Stimulated activated CD4-positive, alpha-beta T cell treated with anti-CD3 and anti-CD28 coated beads, Interleukin-1b, Interleukin-23, amount 100 ng/mL, for 1 hour (primary cell): ENCODE measurements at places on chromosomes 7 and 10.

- DNase-seq, result no peak
Observed at GRCh38 chr10:51748959-51749358, 49.6 kb upstream of the CSTF2T start.

DNA sequence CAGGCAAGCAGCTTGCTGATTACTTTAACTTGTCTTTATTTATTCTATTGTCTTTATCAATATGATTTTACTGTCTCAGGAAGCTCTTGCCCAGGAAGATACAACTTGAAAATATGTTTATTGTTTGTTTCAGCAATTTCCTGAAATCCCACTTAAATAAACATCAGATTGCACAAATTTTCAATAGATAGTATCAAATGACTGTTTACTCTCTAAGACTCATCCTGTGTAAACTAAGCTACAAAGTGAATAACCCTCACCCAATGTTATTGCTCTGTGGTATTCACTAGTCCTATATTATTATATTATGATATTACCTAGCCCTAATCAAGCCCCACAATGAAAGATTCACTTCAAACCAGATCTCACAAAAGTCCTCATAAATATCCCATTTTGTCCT is 130.4 kb upstream of the HPS1 start:
- DNase-seq, result no peak

DNA sequence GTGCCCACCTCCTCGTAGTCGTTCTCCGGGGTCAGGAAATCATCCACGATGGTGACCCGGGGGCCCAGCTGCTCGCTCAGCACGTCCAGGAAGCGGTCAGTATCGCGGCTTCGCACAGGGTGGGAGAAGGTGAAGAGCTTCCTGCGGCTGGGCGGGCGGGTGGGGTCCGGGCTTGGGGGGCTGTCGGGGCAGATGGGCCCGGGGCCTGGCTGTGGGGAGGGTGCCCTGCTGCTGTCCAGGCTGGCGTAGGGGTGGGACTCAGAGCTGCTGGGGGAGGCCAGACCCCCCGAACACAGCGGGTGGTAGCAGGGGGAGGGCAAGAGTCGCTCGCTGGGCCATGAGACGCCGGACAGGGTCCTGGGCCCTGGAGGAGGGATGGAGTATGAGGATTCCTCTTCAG is 42.3 kb downstream of the GRID2IP start:
- no peak for DNase-seq

DNA sequence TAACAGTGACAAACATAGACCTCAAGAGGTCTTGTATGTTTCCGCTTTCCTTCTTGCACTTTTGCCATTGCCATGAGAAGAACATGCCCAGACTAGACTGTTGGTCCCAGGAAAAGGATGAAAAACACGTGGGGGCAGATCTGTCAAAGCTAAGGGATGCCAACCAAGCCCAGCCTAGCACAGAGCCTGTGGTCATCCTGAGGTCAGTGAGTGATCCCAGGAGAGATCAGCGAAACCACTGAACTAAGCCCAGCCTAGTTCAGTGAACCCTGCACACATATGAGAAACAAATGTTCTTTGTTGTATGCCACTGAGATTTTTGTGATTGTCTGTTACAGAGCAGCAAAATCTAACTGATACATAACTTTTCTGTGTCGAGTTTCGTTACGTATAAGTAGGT is 718.8 kb downstream of the MAGI2 start:
- no peak for DNase-seq

DNA sequence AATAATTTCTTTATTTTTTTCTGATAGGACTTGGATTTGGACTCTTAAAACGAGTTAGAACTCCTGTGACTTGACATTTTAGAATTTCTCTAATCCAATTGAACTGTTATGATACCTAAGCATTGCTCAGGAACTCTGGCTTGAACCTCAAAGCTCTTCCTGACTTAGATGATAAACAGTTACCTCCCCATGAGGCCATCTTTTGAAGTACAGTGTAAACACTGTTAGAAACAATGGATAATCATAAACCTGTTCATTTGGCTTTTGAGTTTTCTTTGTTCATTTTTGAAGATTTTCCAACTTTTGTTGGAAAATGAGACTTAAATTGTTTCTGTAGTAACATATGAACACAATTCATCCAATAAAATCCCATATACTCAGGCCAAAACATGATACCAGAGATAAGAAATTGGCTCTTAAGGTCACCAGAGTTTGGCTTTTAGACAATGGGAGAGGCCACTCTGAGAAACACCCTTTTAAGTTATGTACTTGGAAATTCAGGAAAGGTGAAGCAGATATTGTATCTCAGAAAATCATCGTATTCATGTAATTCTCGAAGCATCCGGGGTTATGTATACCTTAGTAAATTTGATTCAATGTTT is 59.6 kb downstream of the RUNDC3B start:
- DNase-seq, result no peak

DNA sequence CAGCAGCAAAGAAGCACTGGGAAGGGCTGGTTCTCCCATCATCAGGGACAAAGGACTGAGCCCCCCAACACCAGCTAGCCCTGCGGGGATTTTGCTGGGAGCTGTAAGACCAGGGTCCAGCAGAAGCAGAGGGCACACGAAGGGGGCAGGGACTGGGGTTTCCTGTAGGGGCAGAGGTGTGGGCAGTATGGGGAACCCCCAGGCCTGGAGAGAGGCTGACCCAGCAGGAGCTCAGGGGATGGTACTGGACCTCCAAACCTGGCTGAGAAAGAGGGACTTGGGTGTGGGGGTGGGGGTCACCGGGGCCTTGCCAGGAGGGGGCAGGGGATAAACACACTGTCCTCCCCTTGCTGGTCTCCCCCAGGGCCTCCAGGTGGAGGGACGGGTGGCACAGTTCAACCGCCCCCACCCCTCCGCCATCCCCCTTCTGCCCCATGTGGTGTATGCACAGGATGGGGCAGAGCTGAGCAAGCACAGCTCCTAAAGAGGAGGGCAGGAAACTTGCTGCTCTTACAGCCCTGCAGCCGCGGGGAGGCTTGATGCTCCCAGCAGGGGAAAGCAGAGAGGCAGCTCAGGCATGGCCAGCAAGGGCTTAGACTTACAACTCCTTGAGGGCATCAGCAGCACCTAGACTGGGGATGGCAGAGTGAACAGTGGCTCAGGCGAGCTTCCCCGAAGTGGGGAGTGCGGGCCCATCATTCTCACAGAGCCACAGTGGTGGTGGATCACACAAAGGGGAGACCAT is 12.4 kb upstream of the RET start:
- DNase-seq, result no peak

DNA sequence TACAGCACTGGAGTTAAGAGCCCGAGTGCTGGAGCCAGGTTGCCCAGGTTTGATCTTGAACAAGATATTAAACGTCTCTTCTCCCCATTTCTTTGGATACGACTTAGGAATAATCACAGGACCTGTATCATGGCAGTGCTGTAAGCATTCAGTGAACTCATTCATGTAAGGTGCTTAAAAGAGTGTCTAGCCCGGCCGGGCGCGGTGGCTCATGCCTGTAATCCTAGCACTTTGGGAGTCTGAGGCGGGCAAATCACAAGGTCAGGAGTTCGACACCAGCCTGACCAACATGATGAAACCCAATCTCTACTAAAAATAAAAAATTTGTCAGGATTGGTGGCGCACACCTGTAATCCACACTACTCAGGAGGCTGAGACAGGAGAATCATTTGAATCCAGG is 40.8 kb downstream of the CHST15 start:
- no peak for DNase-seq

DNA sequence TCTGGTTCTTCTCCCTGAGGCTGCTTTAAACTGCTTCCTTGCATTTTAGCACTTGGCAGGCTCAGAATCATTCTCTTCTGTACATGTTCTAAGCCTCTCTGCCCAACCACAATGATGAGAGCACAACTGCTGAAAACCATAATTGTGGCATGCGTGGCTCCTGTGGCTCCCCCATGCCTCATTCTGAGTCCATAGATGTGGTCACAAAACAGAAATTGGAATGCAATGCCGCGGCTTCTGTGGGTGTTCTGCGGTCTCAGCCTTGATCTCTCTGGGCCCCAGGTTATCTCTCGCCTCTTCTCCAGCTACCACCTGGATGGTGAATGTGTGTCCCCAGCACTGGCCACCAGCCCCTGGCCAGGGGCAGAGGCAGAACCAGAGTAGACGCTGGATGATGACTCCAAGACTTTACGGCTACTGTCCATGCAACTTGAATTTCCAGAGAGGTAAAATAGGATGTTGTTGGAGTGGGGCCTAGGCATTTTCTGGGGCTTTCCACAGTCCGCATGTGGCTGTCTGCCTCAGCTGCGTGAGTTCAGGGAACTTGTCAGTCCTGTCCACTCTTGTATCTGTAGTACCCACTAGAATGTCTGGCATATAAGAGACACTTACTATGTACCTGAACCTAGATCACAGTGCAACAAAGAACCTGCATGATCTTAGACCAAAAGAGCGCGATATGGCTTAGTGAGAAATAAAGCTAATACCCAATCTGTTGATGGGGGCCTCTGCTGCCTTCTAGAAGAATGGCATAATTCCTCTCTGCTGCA is 52.4 kb upstream of the ADRB1 start:
- no peak for DNase-seq

DNA sequence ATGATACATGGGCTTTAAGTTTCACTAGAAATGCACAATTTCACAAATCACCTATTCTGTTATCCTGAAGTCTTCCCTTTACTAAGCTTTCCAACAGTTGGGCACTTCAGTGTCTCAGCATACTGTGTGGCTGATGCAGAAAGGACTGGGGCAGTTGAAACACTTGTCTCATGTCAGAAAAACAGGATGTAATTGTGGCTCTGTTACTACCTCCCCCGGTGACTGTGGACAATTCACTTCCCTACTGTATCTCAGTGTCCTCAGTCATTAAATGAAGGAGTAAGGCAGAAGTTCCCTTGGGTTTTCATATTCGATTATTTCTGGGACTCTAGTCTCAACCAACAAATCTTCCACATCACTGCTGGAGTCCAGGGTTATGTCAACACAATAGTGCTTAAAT is 17.9 kb downstream of the ANKRD22 start:
- DNase-seq, result no peak

- no peak for DNase-seq
Observed at GRCh38 chr10:4107285-4107851, 322.4 kb upstream of the KLF6 start.

GRCh38 chr7:100575746-100576383 is 2.2 kb upstream of the SAP25 start:
- DNase-seq, result no peak
